ENCODE measurements at places on chromosomes 6 and 20. TPM values are rescaled to one million over a fixed set of nuclear protein-coding genes. Genes with fewer than 3 reads are reported as not detected.

GRCh38 chr6:54541541-54541940 lies 233.3 kb downstream of the TINAG start:
- no peak for DNase-seq

DNA sequence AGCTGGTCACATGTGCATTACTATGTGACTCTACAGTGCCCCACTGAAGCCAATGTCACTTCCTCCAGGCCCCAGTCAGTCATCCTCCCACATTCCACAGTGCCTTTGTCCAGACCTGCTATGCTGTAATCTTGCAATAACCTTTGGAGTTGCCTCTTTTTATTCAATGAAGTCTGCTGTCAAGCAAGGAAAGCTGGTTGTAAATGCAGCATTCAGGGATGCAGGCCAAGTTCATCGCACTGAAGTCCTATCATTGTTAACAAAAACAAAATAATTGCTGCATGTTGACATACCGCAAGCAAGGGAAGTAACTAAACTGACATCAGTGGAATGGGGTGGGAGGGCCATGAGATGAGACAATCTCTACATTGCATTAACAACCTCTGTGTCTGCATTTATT lies 131.2 kb upstream of the CDYL start:
- DNase-seq, result no peak

GRCh38 chr20:42111349-42111748 lies 493.2 kb upstream of the CHD6 start:
- no peak for DNase-seq

DNA sequence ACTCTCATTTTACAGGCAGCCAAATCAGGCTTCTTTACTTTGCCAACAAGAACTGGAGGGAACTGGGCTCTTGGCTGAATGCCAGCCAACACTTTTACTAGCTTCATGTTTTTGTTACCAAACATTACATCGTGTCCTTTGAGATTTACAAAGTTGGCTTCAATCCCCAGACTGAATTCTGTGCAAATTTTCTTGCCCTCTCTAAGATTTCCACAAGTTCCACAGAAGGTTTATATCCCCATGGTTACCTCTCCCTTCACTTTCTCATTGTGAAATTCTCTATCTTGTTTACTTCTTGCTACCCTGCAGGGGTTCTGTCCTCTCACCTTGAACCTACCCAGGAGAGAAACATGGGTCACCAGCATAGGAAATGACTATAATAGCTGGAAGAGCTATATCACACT lies 37.6 kb upstream of the PLCB1 start:
- DNase-seq, result no peak

- DNase-seq, result no peak
These were observed 9.9 kb downstream of the HAO1 start for GRCh38 chr20:7930343-7930742.

GRCh38 chr20:45957021-45957941 lies 14.7 kb downstream of the ZNF335 start:
- no peak for DNase-seq

- no peak for DNase-seq
These were observed 65.0 kb upstream of the VSTM2L start for GRCh38 chr20:37837924-37838323.

DNA sequence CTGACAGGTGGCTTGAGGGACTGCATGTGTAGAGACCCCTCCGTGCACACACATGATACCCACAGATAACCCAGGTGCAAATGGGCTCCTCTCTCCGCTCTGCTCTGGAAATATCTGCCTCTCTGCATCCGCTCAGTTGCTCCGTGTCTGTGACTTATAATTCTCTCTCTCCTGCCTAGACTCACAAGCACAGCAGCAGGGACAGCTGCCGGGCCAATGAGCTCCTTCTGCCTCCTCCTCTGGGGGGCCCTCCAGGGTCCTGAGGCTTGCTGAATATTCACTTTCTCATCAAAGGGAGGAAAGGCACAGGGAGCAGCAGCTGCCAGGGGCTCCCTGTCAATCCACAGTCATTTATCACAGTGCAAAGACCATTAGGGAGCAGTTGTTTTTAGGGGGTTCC lies 24.1 kb downstream of the LRFN2 start:
- DNase-seq, result no peak

GRCh38 chr20:3753098-3753497 lies 14.5 kb downstream of the ADISSP start:
- peak; percentile 84 for DNase-seq

- DNase-seq, result no peak
These were observed 154.0 kb downstream of the TSHZ2 start for GRCh38 chr20:53126185-53126584.

DNA sequence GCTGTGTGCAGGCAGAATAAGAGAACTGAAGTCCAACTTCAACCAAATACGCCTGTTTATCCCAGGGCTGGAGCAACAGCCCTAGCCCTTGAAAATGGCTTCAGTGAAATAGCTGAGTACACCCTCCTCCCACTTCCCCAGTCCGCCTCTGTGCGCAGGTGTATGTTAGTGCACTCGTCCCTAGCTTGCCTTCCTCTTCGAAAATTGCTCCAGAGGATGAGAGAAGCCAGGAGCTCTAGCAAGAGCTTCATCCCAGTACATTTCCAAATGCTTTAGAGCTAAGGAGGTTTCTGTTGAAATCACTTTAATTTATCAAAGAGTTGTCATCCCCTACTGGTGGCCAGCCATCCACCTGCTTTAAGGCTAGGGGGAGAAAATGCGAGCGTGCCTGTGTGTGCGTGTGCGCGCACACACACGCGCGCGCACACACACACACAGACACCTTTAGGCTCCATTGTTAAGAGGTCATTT lies 5.4 kb upstream of the POU3F2 start:
- no peak for DNase-seq

- DNase-seq, result no peak
These were observed 12.8 kb downstream of the PHIP start for GRCh38 chr6:79065232-79065631.

DNA sequence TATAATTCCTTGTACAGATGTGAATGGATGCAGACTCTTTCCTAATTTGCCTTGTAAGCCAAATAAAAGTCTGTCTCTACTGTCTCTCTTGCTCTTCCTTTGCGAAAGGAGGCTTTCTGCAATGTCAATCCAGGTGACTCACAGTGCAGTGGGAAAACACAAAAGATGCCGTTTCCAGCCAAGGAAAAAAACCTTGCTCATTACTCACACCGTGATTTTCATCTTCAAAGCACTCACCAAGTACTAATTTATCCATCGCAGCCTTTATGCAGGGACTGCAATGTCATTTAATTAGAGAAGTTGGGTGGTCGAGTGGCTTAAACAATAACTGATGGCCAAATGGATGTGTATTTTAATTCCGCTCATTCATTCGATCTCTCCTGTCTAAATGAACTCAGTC lies 23.8 kb downstream of the SAYSD1 start:
- no peak for DNase-seq

DNA sequence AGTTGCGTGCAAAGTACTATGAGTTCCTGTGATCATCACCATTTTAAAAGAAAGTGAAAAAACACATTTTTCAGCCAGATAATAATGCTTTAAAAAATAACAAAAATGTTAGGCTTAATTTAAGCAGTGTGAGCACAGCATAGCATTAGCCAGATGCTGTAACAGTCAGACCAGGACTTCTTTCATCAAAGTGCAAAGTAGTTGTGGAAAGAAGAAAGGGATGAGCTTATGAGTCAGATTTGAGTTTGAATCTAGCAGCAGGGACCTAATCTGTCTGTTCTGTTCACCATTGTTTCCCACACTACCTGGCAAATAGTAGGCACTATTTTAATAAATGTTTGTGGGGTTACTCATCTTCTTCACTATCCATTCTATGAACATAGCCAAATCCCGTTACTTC lies 70.1 kb downstream of the KLHL32 start:
- DNase-seq, result no peak

FKBP1C gene
- not detected for total RNA-seq

NRN1 gene
- total RNA-seq, result 7.9 TPM

SLC24A3 gene
- not detected for total RNA-seq

KCNS1 gene
- total RNA-seq, result not detected

NR2E1 gene
- not detected for total RNA-seq

NKX2-2 gene
- not detected for total RNA-seq

LINC00237 gene
- total RNA-seq, result 0.14 TPM

FGD2 gene
- 37.1 TPM for total RNA-seq

HNF4A gene
- not detected for total RNA-seq

DPPA5 gene
- not detected for total RNA-seq

MUCL3 gene
- not detected for total RNA-seq
